Stimulated activated naive CD4-positive, alpha-beta T cell treated with Interleukin-2 at 50 U/mL for 16 hours (primary cell): ENCODE measurements at places on chromosomes 2 and 18.

DNA sequence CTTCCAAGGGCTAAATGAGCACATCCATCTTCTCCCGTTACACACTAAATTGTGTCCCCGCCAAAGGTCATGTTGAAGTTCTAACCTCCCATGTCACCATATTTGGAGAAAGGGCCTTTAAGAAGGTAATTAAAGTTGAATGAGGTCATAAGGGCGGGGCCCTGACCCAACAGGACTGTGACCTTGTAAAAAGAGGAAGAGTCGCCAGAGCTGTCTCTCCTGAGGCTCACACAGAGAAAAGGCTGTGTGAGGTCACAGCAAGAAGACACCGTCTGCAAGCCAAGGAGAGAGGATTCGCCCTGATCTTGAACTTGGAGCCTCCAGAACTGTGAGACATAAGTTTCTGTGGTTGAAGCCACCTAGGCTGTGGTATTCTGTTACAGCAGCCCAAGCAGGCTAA, 24.1 kb downstream of the TRABD2A start:
- no peak for DNase-seq

- no peak for DNase-seq
Measured at GRCh38 chr2:235551965-235552364, 58.1 kb downstream of the AGAP1 start.

- DNase-seq = no peak
Measured at GRCh38 chr2:69556008-69556407, 87.5 kb downstream of the AAK1 start.

- DNase-seq = no peak
Measured at GRCh38 chr2:176681584-176682115, 412.4 kb downstream of the MTX2 start.

DNA sequence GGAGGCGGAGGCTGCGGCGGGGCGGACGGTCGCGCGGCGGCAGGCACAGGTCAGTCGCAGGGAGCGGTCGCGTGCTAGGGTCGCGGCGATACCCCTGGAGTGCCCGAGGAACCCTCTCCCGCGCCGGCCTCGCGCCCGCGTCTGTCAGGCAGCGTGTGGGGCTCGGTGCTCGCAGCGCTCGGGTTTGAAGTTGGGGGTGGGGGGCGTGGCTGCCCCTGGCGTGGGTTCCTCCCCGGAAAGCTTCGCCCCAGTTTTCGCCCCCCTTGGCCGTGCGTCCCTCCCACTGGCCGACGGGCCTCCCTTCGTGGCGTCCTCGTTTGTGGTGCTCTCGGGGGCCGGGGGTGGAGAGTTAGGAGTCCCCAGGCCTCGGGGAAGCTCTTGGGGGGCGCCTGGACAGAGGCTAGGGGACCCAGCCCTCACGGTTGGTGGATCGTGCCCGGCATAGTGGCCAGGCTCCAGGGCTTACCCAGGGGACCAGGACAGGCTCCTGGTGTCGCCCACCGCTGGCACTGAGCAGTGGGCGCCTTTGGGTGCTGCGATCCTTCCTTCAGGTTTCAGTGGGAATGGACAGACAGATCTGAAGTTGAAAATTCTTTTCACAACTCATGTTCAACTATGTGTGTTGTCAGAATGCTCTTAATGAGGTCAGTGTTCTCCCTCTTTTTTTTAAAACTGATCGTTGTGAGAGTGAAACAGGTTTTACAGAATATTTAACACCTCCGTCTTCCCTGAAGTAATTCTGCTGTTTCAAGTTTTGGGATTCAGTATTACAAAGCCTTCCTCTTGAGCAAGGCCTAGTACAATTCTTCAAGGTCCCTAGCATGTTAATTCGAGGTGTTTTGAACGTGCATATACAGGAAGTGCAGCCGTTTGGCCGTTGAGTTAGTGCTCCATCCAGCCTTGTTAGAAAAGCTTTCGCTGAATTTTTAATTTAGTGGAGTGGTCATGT, 604 bp downstream of the RALBP1 start:
- peak; percentile 64 for DNase-seq

GRCh38 chr2:12044857-12045256, 298.4 kb downstream of the LPIN1 start:
- no peak for DNase-seq

- DNase-seq = peak; percentile 57
Measured at GRCh38 chr2:105744091-105744908, 412 bp upstream of the NCK2 start.

DNA sequence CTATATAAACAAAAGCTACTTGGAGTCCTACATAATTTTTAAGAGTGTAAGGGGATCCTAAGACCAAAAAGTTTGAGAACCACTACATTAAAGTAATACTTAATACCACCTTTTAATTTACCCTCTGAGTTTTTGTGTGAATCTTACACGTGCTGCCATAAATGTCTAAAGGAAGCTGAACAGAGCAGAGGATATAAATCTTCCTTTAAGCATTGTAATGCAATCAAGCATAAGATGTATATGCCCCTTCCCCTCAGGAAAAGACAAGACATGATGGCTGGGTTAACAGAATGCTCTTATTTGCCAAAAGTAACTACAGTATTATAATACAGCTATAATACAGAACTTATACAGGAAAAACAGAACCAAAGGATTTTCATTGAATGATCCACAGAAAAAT, 2.9 kb downstream of the ESCO1 start:
- no peak for DNase-seq

DNA sequence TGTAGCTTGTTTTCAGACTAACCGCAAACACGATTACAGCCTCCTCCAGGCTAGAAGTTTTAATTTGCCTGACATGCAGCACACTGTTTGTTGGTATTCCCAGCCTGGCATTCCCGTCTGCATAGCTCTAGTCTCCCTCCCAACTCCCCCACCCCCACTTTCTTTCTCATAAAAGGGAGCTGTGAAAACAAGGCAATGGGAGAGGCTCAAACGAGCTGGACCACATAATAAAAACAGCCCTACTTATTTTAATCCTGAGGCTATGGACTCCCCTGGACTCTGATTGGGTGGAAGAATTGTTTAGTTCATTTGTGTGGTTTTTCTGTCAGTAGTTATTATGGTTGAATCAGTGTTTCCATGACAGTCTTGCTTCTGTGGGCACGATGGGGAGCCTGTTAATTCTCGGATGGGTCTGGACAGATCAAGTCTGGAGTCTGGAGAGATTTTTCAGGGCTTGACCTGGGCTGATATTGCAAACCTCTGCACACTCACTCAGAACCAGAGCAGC, 1.2 kb downstream of the STON1 start:
- no peak for DNase-seq

- DNase-seq = no peak
Measured at GRCh38 chr2:159249990-159250715, 36.4 kb downstream of the WDSUB1 start.

GRCh38 chr2:133265432-133265949, 302.8 kb downstream of the NCKAP5 start:
- DNase-seq = no peak

GRCh38 chr2:111167076-111167862, 46.6 kb downstream of the BCL2L11 start:
- DNase-seq = no peak

DNA sequence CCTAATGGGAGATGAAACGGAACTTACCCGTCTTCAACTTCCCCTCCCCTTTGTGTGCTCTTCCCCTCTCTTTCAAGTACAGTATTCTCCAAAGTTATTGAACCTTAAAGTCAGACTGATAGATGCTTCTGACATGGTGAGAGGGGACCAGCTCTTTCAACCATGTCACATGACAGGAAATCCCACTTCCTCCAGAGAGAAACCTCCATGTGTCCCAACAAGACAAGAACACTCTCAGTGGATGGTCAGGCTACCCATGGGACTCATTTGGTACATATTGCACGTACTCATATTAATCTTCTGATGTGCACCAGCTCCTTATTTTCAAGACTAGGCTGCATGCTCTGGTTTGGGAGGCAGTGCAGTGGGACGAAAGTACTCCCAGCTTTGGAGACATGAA, 44.6 kb upstream of the REG3G start:
- DNase-seq = no peak

DNA sequence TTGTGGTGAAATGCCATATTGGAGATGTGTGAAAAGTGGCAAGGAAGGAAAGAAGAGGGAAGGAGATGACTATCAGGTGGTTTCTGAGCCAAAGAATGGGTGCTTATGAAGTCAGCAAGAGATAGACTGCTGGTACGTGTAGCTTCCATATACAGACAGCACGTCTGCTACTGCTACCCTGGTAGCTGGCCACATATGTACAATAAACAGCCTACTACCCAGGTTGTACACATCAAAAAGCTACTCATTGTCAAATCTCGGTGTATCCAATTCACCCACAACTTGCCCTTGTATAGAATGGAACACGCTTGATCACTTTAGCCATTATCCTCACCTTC, 761.8 kb downstream of the LRRTM4 start:
- no peak for DNase-seq

- DNase-seq = no peak
Measured at GRCh38 chr2:166331468-166331867, 44.3 kb downstream of the SCN9A start.
